ENCODE measurements at places on chromosomes 12 and 14. TPM values are rescaled to one million over a fixed set of nuclear protein-coding genes. Genes with fewer than 3 reads are reported as not detected.

GRCh38 chr14:68471029-68471963, 321.6 kb downstream of the ZFP36L1 start:
- DNase-seq: no peak

DNA sequence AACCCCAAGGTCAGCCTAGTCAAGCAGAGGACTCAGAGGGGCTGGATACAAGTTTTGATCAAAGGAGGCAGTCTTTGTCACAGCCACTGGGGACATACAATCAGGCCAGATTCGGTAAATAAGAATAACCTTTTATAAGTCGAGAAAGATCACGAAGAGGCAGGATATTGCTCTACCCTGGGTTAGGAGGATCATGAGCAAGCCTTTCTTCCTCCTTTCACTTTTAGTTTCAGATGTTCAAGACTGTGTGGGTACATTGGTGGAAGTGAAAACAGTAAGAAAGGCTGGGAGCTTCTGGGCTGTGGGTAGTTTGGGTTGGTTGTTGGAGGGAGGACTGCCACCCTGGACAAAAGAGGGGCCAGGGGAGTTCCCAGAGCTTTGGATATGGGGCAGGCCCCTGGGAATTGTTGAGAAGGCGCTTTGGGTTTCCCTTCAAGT, 127.7 kb downstream of the SNAPC1 start:
- DNase-seq: no peak

GRCh38 chr12:1419849-1420371, 174.5 kb downstream of the FBXL14 start:
- no peak for DNase-seq

- DNase-seq: no peak
Measured at GRCh38 chr12:124499898-124500244, 67.5 kb downstream of the NCOR2 start.

DNA sequence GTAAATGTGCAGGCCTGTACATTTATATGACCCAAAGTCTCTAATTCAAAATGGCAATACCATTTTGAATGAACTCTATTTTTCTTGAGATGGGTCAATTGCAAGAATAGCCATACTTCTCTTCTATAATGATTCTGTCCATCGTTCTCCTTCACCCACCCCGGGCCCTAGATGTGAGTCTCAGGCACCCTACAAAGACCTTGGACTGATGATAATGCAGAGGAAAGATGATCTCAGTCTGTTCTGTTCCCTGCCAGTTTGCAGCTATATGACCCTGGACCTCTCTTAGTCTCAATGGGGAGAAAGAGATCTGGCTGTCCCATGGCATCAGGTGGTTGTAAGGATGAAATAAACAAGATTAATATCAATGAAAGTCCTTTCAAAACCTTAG, 30.1 kb downstream of the VCPKMT start:
- DNase-seq: no peak

Gene GRIN2B
- total RNA-seq: 0.52 TPM

- DNase-seq: no peak
Measured at GRCh38 chr12:15702276-15702675, 86.9 kb downstream of the EPS8 start.

GRCh38 chr12:32179011-32179395, 72.4 kb downstream of the BICD1 start:
- no peak for DNase-seq

Gene CIROP
- total RNA-seq: not detected

DNA sequence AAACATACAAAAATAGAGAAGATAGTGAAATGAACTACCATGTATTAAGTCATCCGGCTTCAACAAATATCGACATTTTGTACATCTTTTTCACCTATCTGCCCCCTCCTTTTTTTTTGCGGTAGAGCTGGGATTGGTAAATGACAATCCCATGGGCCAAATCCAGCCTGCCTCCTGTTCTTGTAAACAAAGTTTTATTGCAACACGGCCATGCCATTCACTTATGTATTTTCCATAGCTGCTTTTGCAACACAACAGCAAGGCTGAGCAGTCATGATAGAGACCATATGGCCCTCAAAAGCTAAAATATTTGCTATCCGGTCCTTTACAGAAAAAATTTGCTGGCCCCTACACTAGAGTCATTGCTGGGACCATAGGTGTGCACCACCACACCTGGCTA, 58.1 kb upstream of the PLEKHG3 start:
- DNase-seq: no peak

Gene PPM1H
- total RNA-seq: 27.1 TPM

GRCh38 chr12:57755454-57756372, 810 bp downstream of the MARCHF9 start:
- no peak for DNase-seq

GRCh38 chr12:67069451-67070306, 199.5 kb upstream of the CAND1 start:
- DNase-seq: no peak

- DNase-seq: no peak
Measured at GRCh38 chr12:103462675-103463074, 33.1 kb downstream of the C12orf42 start.

- DNase-seq: no peak
Measured at GRCh38 chr12:81416571-81416970, 338.7 kb downstream of the ACSS3 start.

DNA sequence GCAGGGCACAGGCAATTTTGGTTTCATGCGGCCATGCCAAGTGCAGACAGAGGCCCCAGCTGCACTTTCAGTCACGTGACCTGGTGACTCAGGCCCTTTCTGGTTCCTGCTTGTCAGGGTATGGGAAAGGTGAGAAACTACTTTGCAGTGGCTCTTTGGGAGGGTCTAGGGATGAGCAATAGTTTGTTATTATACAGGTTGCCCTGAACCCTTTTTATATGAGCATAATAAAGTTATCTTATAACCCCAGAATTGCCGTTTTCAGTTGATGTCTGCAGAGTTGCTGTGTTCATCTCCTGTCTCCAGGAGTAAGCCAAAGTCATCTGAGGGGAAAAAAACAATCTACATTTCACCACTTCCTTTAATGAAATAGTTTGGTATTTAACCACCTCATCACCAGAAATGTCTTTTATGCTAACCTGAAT, 30.9 kb upstream of the EMP1 start:
- DNase-seq: peak; percentile 95

- no peak for DNase-seq
Measured at GRCh38 chr12:10069099-10069498, 29.7 kb downstream of the CLEC1A start.

GRCh38 chr12:107478881-107479280, 206.7 kb upstream of the PWP1 start:
- no peak for DNase-seq

Gene P2RX2
- not detected for total RNA-seq

DNA sequence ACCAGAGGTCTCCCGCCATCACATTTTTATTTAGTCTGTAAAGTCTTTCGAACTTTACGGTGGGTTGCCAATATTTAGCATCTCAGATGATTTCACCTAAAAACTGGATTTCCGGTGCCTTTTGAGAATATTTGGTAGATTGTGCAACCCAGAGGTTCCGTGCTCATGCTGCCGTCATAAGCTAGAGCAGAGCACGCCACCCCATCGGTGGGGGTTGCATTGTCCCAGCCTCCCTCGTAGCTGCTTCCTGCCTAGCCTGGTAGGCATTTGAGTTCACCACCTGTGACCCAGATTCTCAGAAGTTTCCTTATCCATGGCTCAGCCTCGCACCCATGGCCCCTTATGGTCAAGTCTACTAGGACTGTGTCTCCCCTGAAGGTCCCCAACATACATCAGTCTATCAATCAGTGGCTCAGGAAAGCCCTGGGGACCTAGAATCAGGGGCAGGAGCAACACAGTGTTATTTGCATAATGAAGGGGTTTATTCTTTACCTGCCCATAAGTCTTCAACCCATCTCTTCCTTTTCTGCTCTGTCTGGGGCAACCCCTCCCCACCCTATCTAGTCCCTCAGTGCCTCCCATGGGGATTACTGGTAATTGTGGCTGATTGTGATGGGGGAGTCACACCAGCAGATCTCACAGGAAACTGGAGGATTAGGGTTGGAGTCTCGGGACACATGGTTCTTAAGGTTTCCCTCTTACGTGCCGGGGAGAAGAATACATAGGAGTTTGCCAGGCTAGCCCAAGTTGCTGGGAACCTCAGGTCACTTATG, 152.3 kb downstream of the PHETA1 start:
- DNase-seq: no peak

Gene PIK3C2G
- total RNA-seq: not detected

GRCh38 chr14:96582411-96582961, 80.3 kb downstream of the PAPOLA start:
- DNase-seq: no peak

Gene TESPA1
- not detected for total RNA-seq

- DNase-seq: peak; percentile 85
Measured at GRCh38 chr12:49527361-49528130, 11.3 kb upstream of the KCNH3 start.

Measured in renal cortical epithelial cell (primary cell).